ENCODE measurements at places on chromosomes 12 and 14.
A peak's percentile ranks its signal among the peaks of the same experiment; 100 is the strongest.

GRCh38 chr14:99522457-99522891, 41.3 kb downstream of the CCNK start:
- peak; percentile 60 for DNase-seq

GRCh38 chr12:28497889-28498411, 307.7 kb downstream of the CCDC91 start:
- DNase-seq = peak; percentile 60

GRCh38 chr12:121628536-121628935, 2.2 kb downstream of the ORAI1 start:
- no peak for DNase-seq

DNA sequence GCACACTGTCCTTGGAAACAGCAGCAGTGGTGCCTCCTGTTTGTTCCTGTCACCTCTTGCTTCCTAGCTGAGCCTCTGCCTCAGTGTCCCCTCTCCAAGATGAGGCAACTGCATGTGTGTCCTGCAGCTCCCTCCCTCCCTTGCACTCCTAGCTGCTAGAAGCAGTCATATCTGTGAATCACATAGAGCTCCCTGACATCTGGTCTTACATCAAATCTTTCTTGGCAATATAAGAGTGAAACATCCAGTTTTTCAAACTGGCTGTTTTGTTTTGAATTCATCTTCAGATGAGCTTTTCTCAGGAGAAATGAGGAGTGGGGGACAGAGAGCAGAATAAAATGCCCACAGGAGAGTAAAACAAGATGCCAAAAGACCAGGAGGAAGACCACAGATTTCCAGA, 103.7 kb downstream of the VCPKMT start:
- DNase-seq = no peak

DNA sequence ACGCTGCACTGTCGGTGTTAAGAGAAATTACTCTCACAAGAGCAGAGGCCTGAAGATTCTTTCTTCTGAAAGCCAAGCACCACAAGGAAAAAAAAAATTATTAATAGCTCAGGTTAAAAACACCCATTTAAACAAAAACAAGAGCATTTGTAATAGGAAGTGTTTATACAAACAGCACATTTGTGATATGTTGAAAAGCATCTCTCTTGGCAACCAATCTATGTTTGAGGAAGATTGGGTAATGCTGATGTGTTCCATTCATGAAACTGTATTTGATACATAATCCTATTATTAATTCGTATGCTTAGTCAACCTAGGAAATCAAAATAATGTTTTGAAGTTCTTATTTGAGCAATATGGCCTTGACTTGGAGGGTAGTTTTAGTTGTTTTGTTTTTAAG, 36.5 kb downstream of the SSPN start:
- no peak for DNase-seq

All from astrocyte (in vitro differentiated cells and primary cell).